ENCODE measurements at places on chromosomes 6 and 20. TPM values are rescaled to one million over a fixed set of nuclear protein-coding genes. Genes with fewer than 3 reads are reported as not detected.

- H3K36me3 ChIP-seq, result no peaks in the 10 kb centered on the region
- H3K4me3 ChIP-seq, result no peak overlapping the region
- H3K27ac ChIP-seq, result peak overlapping the region; percentile 32
These were observed 118.5 kb downstream of the SNX5 start for GRCh38 chr20:17849901-17850683.

- no peak for DNase-seq
- H3K27me3 ChIP-seq, result no peaks in the 10 kb centered on the region
- H3K27ac ChIP-seq, result peak overlapping the region; percentile 46
- peaks cover 36% of the 10 kb centered on the region for H3K36me3 ChIP-seq
These were observed 25.5 kb downstream of the ENTPD6 start for GRCh38 chr20:25220810-25221591.

DNA sequence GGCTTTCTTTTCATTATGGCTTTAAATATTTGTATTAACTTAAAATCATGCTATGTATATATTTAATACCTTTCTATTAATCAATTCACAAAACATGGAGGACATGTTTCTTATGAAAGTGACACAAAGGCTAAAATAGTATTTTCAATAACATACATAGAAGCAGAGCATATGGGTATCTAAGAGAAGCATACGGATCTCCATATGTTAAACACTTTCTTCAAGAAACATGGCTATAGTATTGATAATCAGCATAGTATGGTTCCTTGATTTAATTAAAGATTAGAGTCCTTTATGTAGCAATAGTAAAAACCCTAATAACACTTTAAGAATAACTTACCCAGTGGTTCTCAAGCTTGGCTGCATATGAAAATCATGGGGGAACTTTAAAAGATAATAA is 58.5 kb downstream of the GRIK2 start:
- H3K27me3 ChIP-seq, result no peaks in the 10 kb centered on the region
- H3K4me3 ChIP-seq, result no peak overlapping the region
- no peaks in the 10 kb centered on the region for H3K36me3 ChIP-seq
- H3K4me1 ChIP-seq, result no peaks in the 10 kb centered on the region
- DNase-seq, result no peak

DNA sequence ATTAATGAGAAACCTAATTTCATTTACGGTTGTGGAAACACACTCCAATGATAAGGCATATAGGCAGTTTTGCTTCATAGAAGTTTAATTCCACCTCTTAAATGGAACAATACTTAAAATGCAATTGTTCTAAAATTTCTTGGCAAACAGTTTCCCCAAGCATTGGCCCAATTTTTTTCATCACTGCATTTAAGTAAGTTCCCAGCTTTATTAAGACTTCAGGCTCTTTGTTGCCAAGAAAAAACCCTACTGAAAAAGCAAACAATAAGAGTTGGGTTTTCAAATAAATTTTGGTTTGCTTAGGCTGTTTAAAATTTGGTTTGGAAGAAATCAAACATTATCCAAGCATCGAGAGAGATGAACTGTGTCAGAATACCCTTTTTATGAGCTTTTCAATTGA is 690.9 kb upstream of the NRSN1 start:
- no peaks in the 10 kb centered on the region for H3K4me1 ChIP-seq
- no peak overlapping the region for H3K27ac ChIP-seq
- H3K27me3 ChIP-seq, result no peaks in the 10 kb centered on the region
- H3K4me3 ChIP-seq, result no peak overlapping the region
- H3K36me3 ChIP-seq, result no peaks in the 10 kb centered on the region

The EDN1 gene
- total RNA-seq, result 0.56 TPM

Data from activated B cell treated with CpG ODN at 0.5 μM for 24 hours (primary cell).